ENCODE measurements at places on chromosomes 4 and X. TPM values are rescaled to one million over a fixed set of nuclear protein-coding genes. Genes with fewer than 3 reads are reported as not detected.

DNA sequence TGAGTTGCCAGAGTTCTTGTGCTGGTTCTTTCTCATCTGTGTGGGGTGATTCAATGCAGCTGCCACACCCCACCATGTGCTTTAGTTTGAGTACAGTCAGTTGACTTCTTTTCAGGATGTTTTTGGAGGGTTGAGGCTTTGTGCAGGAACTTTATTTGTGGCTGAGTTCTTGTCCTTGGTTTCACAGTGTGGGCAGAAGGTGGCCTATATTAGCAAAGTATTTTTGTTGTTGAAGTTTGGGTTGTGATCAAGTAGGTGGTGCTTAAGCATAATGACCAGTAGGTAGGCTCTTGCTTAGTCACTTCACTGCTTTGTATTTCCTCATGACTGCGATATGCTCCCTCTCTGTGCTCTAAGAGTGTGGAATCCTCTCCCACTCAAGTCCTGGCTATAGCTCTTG is 80.3 kb downstream of the ARHGAP24 start:
- DNase-seq, result no peak

LUZP4 gene
- total RNA-seq, result not detected

DNA sequence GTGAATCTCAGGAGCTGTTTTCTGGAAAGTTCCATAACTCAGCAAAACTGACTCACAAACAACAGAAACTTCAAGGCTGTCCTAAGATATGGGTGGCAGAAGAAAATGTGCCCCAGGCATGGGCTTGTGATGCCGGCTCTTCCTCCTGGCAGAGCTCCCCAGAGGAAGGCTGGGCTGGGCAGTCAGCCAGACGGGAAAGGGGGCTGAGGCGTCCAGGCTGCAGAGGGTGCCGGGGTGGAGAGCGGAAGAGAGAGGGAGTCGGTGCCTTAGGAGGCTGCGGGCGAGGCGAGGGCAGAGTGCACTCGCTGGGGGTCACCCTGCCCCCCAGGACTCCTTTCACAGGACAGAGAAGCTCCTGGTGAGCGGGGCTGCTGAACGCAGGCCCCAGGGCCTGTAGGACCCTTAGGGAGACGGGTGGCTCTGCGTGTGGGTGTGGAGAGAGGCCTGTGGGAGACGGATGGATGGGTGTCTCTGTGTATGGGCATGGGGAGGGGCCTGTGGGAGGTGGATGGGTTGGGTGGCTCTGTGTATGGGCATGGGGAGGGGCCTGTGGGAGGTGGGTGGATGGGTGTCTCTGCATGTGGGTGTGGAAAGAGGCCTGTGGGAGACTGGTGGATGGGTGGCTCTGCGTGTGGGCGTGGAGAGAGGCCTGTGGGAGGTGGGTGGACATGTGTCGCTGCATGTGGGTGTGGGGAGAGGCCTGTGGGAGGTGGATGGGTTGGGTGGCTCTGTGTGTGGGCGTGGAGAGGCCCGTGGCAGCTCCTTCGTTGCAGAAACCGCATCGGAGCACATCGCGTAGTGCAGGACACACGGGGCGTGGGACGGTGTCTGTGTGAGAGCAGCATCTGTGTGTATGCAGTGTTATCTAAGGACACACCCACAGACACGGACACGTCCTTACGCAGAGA is 15.9 kb downstream of the PCGF3 start:
- no peak for DNase-seq

GABRB1 gene
- total RNA-seq, result not detected

DNA sequence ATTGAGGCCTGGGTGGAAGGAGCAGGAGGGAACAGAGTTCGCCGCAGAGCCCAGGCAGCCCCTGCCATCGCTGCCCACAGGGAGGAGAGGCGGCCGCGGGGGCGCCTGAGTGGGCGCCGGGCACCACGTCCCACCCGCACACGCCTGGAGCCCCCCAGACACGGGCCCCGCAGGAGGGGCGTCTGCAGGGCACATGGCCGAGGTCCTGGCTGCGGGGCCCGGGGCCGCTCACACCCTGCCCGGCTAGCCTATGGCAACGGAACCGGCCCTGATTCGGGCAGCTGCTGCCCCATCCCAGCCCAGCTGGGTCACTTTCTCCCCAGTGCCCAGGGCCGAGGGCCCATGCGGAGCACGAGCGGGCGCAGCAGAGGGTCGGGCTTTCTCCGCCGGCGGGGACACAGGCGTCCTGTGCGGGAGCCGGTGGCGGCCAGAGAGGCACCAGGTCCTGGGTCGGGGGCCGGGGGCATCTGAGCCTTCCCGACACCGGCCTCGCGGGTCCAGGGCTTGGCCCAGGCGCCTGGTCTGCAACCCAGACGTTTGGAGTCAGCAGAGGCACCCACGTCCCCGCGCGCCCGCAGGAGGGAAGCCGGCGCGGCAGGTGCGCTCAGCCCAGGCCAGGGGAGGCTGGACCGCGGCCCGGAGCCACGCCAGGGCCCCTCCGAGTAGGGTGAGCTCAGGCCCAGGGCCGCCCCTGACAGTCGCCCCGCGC is 91.2 kb downstream of the FAM53A start:
- DNase-seq, result no peak

DNA sequence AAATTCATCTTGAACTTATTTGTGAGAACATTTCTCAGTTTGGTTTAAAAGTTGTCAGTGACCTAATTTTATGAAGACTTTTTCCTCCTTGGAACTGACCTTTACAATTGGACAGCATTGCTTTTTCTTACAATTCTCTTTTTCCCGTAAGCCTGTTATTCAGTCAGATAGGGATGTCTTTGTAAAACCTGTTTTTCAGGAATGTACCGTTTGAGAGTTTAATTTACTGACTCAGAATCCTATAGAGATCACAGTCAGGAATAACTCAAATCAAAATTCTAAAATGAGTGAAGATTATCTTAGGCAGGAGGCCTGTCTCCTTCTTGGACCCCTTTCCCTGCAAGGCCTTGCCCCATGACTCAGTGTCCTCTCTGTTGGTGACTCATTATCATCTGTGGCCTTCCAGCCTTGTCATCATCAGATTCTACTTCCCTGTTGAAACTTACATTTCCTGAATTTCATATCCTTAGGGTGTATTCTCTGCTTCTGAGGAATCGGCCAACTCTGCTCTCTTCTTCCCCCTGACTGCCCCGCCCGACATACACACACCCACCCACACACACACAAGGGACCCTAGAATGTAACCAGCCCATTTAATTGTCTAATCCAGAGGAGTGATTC is 99.8 kb downstream of the ARHGAP10 start:
- no peak for DNase-seq

DNA sequence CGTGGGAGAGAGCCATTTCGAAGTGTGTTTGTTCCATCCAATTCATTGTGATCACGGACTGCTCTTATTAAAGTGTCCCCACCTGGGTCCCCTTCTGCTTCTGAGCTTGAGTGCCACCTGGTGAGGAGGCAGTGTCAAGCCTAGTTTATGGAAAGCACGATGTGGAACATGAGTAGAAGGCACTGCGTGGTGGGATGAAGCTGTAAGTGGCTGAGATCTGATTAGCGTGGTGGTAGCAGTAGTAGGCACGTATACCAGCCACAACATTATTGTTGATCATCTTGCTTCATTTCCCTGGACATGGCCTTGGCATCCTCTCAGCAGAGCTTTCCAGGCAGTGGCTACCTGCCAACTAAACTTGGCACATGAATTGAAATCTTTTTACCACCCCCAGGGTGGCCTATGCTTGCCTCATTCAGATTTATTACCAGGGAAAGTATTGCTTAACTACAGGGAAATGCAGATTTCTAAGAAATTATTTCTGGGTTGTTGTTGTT is 46.4 kb downstream of the GPAT3 start:
- DNase-seq, result no peak

DNA sequence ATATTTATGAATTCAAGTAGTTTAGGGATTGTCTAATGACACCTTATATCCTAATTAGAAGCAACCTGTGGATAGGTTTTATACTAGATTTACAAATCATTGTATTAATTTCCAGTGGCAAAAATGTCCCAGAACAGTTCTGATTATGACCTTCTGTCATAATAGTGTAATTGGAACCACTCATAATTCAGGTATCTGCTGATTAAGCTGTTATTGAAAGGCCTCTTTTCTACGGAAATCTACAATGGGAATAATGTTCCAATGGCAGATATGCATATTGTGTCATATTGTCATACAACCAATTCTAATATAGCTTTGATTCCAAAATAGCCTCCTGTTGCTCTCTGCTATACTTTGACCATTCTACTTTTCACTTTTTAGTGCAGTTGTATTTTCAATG is 19.0 kb downstream of the MMRN1 start:
- DNase-seq, result no peak

PAK3 gene
- 3.7 TPM for total RNA-seq

All from CD4-positive, CD25-positive, alpha-beta regulatory T cell (primary cell).